Activated B cell treated with CpG ODN at 0.5 μM for 24 hours (primary cell): ENCODE measurements at places on chromosomes 13 and 19.

GRCh38 chr19:2503521-2504109 lies 27.7 kb downstream of the GADD45B start:
- DNase-seq: no peak

DNA sequence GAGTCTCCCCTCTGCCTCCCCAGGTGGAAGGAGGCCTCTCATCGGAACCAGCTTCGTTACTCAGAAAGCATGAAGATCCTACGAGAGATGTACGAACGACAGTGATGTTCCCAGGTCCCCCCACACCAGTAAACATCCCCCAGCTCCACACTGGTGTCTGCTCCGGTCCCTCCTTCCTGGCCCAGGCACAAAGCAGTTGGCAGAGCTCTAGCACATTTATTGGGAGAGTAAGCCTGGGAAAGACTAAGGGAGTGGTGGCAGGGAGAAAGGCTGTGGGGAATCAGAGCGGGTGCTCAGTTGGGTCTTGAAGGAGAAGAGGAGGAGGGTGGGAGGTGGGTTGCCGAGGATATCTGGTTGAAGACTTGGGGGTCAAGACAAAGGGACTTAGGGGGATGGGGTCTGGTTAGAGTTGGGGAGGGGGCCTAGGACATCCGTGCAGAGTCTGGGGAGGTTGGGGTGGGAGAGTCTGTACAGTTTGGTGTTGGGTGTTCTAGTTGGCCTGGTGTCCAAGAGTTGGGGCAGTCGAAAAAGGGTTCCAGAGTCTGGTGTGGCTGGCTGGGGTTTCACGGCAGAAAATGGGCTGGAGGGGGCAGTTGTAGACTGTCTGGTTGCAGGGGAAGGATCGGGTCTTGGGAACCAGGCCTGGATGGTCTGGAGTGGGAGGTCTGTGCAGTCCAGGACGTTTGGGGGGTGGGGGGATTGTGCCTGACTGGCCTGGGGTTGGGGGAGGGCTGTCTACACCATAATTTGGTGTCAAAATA lies 2.3 kb downstream of the HSPB6 start:
- DNase-seq: no peak

DNA sequence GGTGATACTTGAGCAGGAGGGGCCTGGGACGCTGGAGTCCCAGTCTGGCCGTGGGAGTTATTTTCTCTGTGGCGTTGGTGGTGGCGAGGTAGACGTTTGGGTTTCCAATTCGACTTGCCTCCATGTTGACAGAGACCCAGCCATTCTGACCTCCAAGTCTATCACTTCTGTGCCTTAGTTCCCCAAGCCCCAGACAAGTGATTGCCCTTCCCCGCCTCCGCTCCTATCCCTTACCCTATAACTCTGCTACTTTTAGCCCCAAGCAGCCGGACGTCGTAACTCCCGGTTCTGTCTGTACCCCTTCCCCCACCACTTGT lies 549 bp downstream of the TIMM50 start:
- DNase-seq: no peak

DNA sequence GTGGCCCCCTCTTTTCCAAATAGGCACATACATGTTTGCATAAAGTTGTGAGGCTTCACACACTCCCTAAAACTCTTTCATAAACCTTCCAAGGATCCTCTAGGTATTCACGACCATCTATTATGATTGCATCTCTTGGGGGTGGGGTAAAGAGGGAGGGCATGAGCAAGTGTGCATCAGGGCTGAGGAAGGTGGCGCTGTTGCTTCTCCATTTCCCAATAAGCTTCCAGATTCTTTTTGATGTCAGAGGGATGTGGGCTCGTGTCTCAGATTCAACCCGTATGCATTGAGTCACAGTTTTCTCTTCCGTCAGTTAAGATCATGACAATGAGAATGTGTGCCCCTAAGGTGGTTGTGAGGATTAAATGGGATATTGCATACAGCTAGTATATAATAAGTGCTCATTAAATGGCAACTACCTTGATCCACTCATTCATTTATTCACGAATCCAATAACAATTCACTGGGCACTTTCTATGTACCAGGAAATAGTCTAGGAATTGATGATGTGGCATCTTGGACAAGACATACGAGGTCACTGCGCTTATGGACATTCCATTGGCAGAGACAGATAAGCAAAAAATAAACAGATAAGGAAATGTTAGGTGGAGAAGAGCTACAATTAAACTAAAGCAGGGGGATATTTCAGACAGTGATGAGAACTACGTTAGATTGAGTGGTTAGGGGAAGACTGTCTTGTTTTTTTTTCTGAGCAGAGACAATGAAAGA lies 10.3 kb downstream of the CYP2B6 start:
- no peak for DNase-seq

DNA sequence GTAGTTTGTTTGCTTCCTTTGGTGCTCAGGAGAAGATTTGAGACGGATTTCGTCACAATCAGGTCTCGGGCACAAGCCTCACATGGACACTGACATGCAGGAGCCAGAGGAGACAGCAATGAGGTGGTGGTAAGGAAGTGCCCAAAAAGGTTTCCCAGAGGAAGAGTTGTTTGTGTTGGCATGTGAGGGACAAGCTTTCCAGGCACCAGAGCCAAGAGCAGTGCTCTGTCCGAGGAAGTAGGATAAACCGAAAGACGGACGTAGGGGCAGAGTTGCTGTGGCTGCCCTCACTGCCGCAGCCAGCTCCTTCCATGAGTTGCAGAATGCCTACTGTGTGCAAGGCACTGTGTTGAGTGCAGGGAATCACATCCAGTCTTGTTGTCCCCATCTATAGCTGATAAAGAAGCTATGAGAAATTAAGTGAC lies 27.7 kb downstream of the SAE1 start:
- no peak for DNase-seq

DNA sequence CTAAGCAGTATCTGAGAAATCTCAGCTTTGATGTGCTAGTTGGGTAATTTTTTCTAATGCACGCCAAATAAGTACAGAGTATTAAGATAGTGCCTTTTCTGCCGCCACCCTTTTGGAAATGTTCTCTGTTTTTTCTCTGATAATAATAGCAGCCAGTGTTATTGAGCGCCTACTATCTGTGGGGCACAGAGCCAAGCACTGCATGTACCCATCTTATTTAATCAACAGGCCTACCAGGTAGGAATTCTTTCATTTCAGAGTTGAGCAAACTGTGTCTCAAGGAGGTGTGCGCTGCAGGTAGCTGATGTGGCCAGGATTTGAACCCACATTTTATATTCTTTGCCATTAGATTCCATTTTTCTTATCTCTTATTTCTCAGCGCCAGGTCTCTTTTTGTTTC lies 1.4 kb downstream of the EPN1 start:
- DNase-seq: no peak

DNA sequence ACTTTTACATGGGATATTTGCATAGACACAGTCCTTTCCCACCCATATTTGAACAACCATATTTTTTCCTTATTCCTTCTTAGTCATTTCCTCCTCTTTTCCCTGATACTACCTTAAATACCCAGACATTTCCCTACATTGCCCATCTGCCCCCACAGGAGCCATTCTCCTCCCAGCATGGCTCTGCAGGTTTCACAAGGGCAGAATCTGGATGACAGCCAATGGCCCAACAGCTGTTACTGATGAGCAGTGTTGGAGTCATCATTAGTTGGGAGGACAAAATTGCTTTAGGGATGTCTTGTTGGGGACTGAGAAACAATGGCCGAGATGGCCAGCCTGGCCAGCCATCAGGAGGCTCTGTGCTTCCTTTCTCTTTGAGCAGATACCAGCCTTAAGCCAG lies 209.5 kb downstream of the KLF5 start:
- no peak for DNase-seq

DNA sequence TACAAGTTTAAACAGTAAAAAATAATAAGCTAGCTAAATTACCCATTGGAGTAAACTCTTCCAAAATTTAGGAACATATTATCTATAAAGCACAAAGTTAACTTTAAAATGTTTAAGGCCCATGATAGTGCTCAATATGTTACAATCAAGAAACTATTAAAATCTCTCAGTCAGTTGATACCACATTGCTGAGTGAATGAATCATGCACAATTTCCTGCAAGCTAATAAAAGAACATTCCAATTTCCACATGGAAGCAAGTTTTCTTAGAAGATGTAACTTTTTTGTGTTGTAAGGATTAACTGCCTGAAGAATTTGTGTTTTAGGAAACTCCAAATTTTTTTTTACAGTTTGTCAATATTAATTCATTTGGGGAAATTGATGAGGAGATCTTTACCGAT lies 666.6 kb downstream of the SLITRK1 start:
- DNase-seq: no peak

DNA sequence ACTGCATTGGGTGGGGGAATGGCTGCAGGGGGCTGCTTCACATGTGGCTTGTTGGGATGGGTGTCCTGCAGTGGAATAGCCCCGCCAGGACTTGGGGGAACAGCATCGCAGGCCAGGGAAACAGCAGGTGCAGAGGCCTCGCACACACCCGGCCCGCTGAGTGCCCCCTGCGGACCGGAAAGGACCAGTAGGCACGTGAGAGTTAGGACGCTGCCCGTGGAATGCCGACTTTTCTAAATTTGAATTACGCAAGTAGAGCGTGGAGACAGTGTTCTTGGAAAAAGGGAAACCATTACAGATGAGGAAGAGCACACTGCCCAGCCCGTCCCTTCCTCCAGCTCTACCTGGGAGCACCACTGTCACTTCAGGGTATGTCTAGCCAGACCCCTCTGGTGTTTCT lies 11.5 kb downstream of the DNM2 start:
- no peak for DNase-seq

GRCh38 chr19:48668332-48668731 lies 4.5 kb downstream of the NTN5 start:
- no peak for DNase-seq

DNA sequence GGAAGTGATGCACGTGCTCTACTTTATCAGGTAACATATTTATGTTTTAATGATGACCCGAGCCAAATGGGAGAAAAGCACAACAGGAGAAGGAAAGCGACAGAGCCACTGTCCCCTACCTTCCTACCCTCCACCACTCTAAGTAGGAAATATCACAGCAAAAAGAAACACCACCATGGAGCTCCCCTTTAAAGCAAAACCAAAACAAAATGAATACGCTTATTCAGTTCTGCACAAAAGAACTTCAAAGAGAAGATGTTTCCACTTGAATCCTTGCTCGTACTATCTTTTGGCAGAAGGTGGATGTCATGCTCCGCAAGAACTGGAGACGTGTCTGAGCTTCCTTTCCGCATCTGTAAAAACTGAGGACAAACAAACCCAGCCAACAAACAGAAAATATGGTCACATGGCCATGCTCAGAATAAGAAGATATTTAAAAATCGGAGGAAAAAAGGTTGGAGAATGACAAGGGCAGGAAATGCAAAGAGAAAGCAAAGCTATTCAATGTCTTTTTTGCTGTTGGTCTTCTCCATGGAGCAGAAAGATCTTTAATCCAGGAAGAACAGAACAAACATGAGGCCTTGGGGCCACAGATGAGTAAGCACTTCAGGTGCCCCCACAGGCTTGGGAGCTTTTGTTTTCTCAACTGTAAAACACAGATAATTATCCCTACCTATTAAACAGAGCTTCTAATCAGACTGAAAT lies 19.5 kb downstream of the N4BP2L1 start:
- DNase-seq: no peak

- no peak for DNase-seq
Measured at GRCh38 chr13:55999709-56000108, 1141.0 kb upstream of the PRR20A start.

GRCh38 chr13:89034015-89034414 lies 1362.8 kb downstream of the SLITRK5 start:
- DNase-seq: no peak

- DNase-seq: no peak
Measured at GRCh38 chr19:33724021-33724720, 72.5 kb upstream of the KCTD15 start.

GRCh38 chr13:27302643-27303262 lies 32.1 kb downstream of the RASL11A start:
- DNase-seq: no peak

DNA sequence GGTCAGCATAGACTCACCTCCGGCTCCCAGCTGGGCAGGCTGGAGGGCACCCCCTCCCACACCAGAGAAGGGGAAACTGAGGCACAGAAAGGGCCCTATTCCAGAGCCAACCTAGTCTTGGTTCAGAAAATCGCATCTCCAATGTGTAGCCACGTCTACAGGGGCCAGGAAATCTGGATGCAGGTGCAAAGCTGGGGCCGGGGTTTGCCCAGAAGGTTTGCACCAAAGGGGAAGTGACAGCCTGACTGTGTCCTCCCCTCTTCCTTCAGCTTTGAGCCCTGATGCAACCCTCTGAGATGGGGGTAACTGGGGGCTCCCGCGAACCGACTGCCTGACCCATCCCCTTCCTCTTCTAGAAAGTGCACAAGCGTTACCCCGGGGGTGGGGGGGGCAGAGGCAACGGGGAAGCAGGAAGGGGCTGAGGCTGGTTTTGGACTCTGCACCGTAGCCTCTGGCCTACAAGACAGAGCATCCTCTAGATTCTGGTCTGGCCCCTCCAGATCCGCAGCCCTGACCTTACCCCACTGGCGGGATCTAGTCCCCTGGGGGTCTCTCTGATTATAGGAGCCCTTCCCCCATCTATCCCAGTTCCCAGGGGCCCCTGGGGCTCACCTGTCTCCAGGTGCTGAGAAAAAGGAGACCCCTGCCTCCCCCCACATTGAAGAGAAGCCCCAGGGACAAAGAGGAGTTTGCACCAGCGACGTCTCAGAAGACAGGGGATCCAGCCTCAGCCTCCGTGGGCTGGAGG lies 1.1 kb upstream of the ONECUT3 start:
- no peak for DNase-seq

DNA sequence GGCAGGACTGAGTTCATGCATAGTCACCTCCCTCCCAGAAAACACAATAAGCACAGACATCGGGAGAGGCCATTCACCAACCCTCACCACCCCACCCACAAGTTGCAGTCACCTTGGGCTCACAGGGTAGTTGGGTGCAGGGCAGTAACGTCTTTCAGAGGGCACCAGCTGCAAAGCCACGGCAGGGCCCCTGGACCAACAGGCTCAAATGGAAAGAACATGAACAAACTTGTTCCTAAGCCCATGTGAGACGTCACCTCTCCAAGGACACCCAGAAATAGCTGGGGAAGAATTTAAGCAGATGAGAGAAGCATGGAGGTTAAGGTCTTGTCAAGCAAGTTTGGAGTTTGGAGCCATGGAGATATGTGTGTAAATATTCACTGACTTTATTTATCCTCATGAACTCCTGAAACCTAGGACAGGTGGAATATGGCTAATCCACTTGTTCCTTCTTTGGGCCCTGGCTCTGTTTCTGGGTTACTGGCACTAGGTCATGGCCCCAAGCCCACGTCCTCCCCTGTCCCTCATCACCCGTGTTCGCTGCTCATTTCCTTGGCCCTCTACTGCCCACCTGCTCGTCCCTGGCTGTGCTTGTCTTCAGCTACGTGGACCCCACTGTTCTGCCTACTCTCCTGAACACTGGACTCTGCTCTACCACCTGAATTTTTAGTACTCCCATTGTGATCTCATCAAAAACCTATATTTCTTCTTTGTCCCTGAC lies 40.4 kb downstream of the SACS start:
- no peak for DNase-seq
